ENCODE measurements at places on chromosomes 12 and 14.

DNA sequence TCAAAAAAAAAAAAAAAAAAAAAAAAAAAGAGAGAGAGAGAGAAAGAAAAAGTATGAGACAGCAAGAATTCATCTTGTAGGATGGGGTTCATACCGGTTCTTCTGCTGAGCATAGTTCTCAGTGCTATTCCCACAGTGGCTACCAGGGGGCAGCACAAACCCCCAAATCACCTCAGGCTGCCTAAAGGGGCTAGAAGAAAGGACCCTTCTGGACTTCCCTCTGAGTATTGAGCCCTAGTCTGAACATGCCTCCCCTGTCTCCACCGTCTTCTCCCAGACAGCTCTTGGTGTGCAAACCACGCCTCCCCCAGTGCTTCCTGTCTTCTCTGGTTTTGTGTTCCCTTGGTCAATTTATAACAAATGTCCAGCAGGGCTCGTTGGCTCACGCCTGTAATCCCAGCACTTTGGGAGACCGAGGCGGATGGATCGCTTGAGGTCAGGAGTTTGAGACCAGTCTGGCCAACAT lies 31.3 kb upstream of the SMUG1 start:
- peak; percentile 51 for DNase-seq

- DNase-seq: no peak
Measured at GRCh38 chr14:50649691-50650090, 18.4 kb downstream of the SAV1 start.

GRCh38 chr12:118103201-118103600 lies 610 bp downstream of the VSIG10 start:
- DNase-seq: no peak

GRCh38 chr12:6540181-6540877 lies 6.0 kb downstream of the GAPDH start:
- peak; percentile 24 for DNase-seq

GRCh38 chr12:82176026-82176425 lies 182.2 kb downstream of the CCDC59 start:
- no peak for DNase-seq

DNA sequence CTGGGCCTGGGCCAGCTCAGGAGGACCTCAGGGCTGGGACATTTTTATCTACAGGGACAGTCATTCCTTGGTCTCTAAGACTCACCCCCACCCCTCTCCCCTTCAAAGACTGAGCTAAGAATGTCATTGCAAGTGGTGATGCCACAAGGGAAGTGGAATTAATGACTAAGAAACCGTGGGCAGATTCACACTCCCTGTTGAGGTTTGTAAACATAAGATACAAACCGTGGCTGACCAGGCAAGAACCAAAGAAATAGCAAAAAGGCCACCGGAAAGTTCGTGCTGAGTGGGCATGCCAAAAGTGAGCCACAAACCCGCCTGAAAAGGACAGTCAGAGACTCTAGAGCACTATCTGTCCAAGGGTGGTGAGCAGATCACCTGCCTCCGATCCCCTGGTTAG lies 25.7 kb downstream of the NUAK1 start:
- no peak for DNase-seq

GRCh38 chr12:57837864-57838562 lies 8.5 kb downstream of the CTDSP2 start:
- no peak for DNase-seq

- DNase-seq: no peak
Measured at GRCh38 chr12:70049596-70050360, 193.5 kb upstream of the CNOT2 start.

DNA sequence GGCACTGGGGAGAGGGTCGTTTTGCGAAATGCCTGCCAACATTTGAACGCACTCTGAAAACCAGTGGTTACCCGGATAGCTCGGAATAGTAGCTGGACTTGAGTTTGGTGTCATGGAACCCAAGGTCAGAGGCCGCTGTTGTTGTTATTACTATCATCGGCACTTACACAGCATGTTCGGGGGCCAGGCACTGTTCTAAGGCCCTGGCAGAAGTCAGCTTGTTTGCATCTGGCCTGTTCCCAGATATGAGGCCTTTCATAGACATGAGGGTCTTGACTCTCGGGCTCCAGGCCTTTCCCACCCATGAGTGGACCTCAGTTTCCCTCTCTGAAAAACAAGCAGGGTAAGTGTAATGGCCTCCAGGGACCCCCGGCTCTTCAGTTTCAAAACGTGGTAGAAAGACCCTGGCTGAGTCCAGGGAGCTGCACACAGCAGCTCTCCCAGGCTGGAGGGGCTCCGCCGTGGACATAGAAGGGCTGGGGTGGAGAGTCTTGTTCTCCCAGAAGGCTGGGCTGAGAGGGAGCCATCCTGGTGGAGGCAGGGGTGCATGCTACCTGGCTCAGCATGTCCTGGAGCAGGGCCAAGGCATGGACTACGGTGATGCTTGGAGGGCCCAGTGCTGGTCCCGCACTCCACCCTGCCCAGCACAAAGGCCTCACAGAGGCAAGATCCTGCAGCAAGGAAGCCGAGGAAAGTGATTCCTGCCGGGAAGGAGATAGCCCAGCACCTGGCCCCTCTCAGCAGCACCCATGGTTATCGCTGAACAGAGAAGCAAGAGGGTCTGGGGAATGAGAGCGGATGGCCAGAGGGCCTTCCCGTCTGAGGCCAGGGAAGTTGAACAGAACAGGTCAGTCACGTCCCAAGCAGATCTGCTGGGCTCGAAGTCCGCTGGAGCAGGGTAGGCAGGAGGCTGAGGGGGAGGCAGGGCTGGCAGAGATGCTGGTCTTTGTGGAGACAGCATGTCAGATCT lies 63.5 kb upstream of the C14orf180 start:
- no peak for DNase-seq

DNA sequence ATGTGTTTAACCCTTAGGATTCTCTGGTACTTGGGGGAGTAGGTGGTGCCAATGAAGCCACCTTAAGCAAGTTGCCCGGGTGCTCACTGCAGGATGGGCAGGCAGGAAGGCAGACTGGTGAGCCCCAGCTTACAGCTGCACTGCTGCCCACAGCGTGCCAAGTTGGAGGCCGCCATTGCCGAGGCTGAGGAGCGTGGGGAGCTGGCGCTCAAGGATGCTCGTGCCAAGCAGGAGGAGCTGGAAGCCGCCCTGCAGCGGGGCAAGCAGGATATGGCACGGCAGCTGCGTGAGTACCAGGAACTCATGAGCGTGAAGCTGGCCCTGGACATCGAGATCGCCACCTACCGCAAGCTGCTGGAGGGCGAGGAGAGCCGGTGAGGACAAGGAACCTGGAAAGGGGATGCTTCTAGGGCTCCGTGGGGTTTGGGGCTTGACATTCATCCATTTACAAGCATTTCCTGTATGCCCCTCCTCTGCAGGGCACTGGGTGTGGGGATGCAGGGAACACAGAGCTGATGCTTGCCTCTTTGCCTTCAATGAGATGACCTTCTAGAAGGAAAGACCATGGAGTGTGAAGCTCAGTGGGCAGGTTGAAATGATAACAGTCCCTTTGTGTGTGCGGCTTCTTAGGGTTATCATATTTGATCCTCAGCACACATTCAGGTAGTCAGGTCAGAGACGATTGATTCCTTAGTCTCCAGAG lies 12.4 kb downstream of the KRT7 start:
- DNase-seq: no peak

- no peak for DNase-seq
Measured at GRCh38 chr14:59771577-59771976, 99.0 kb downstream of the RTN1 start.

DNA sequence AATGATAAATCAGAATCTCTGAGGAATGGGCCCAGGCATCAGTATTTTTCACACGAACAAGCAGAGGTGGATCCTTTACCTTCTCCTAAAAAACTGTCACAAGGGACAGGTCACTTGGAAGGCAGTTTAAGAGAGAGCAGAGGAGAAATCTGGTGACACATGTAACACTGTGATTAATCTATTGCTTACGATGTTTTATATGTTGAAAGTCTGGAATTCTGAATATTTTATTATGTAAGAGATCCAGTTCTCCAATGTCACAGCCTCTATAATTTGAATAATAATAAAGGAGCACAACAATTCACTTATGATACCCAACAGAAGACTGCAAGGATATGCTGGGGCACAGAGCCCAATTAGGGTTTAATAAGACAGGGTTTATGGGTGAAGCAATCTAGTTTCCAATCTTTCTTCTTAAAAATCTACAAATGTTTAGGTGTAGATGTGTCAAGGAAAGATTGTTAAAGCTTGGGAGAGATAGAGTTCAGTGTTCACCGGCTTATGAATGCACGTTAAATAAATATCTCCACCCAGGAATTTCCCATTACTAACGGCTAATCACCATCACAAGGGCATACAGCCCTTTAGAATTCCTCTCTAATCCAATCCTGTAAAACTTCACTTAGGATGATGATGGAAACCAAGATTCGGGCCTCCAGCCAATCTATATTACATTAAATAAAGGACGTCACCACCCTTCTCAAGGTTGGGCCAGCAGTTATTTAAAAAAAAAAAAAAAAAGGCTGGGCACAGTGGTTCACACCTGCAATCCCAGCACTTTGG lies 23.4 kb downstream of the DUSP16 start:
- no peak for DNase-seq

DNA sequence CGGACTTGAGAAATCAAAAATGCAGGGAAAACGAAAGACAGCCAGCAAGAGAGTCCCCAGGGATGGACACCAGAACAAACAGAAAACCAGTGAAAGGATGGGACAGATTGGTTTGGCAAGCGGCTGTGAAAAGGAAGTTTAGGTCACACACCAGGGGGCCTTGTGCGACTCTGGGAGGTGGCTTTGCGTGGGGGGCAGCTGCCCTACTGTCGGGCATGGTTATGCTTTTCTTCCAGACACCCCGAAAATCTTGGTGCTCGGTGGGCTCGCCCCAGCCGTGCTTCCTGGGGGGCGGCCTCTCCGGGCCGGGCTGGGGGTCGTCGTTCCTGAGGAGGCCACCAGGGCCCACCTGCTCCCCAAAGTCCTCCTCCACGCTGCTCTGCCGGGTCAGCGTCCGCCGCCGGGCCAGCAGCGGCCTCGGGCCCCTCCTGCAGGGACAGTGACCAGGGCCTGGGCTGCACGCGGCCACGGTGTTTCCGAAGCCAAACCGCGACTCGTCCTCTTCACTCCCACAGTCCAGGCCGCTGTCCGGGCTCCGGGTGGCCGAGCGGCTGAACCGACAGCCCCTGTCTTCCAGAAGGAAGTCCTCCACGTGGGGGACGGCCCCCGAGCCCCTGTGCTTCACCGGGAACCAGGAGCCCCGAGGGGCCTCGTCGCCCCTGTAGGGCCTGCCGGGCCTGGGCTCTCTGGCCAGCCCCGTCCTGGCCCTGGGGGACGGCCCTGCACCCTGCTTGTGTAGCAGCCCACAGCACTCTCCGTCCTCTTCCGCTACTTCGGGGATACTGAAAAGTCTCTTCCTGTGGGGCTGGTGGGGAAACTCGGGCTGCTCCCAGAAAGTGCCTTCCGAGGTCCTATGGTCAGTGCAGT lies 86.5 kb downstream of the PIWIL1 start:
- DNase-seq: no peak

DNA sequence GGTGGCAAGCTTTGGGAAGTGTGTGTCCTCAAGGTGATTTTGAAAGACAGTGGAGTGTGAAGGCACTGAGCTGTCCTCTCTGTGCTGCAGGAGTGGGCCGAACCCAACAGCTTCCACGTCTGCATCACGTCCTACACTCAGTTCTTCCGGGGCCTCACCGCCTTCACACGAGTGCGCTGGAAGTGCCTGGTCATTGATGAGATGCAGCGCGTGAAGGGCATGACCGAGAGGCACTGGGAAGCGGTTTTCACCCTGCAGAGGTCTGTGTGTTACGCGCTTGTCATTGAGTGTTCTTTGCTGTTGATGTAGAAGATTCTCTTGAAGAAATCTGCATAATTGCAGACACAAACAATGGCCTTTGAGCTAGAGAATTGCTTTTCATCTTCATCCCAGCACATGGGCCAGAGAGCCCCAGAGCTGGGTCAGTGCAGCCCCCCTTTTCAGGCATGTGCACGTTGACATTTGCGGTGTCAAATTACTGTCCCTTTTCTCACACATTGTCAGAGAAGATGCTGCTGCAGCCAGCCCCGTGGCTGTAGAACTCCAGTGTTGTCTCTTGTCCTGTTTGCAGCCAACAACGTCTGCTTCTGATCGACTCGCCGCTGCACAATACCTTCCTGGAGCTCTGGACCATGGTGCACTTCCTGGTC lies 63.3 kb downstream of the EP400 start:
- no peak for DNase-seq

- no peak for DNase-seq
Measured at GRCh38 chr14:82075566-82075965, 541.9 kb upstream of the SEL1L start.

DNA sequence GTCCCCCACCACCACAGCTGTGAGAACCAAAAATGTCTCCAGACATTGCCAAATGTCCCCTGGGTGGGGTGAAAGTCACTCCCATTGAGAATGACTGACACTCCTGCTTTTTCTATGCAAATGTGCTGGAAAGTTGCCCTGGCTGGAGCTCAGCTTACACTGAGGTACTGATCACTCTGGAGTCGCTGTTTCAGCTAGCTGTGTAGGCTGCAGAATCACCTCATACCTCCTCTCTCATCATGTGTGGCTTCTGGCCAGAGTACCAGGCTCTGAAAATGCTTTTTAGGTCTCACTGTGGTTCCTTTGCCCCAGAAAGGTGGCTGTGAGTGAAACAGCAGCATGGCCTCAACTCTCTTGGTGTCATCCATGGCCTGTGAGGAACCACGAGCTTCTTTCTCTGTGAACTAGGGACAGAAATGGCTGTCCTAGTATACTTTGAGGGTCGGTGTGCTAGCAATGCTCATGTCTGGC lies 414.4 kb downstream of the DPF3 start:
- no peak for DNase-seq

DNA sequence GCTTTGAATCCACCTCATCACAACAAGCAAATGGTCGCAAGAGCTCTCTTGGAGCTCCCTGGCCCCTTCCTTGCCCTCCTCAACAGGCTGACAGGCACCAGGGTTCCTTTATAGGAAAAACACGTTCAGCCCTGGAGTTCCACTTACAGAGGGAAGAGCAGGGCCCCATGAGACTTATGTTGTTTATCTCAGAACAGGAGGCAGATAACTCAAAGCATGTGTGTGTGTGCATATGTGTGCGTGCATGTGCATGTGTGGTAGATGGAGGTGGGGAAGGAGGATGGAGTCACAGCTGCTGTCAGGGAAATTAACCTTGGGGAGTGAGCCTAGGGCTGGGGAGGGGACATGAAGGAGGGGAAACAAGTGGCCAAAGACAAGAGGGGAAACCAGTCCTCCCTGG lies 138.1 kb downstream of the DPF3 start:
- no peak for DNase-seq

DNA sequence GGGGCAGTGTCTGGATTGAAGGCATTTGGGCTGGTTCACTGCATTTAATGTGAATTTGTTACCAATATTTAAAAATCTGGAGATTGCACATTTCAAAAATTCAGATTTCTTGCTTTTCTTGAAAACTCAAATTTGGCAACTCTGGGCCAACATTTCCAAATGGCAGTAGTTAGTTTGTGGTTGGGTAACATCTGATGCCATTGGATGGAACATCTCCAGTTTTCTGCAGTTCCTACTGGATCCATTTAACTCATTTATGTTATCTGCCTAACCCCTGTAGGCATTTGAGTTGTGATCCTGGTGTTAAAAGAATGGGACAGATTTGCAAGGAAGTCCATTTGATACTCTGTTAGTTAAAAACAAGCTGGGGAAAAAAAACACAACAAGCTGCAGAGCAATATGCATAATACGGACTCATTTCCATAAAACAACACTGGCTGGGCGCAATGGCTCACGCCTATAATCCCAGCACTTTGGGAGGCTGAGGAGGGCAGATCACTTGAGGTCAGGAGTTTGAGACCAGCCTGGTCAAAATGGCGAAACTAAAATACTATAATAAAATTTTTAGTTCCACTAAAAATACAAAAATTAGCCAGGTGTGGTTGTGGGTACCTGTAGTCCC lies 7.9 kb downstream of the EIF2B2 start:
- no peak for DNase-seq

- no peak for DNase-seq
Measured at GRCh38 chr12:76018672-76019071, 12.9 kb downstream of the PHLDA1 start.

- no peak for DNase-seq
Measured at GRCh38 chr12:49026678-49027480, 8.3 kb upstream of the PRKAG1 start.

All from activated T-cell treated with anti-CD3 and anti-CD28 coated beads, Interleukin-2, amount 50 U/mL, for 4 hours (primary cell).